GM12892 (cell line): ENCODE measurements at places on chromosomes 12 and 14.

DNA sequence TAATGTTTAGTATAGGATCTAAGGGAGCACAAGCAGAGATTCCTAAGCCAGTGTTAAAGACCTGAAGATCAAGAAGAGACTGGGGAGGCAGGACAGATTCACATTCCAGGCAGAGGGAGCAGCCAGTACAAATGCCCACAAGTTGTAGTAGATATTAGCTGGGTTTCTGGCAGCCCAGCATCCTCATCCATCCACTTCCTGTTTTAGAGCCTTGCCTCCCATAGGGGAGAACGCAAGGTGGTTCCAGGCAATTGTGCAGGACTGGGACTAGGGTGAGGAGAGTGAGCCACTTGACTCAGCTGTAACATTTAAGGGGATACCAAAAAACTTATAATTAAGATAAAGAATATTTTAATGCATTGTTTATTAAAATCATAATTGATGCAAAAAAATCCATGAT, 71.3 kb upstream of the PSMA6 start:
- no peak for DNase-seq

GRCh38 chr14:53537422-53538315, 384.5 kb upstream of the DDHD1 start:
- no peak for DNase-seq

- no peak for DNase-seq
Observed at GRCh38 chr12:29695026-29695425, 88.7 kb downstream of the TMTC1 start.

- no peak for DNase-seq
Observed at GRCh38 chr14:77917491-77918201, 117.7 kb downstream of the ADCK1 start.

- no peak for DNase-seq
Observed at GRCh38 chr12:94165138-94165537, 16.8 kb downstream of the PLXNC1 start.

GRCh38 chr14:100219126-100219785, 19.7 kb upstream of the YY1 start:
- no peak for DNase-seq

DNA sequence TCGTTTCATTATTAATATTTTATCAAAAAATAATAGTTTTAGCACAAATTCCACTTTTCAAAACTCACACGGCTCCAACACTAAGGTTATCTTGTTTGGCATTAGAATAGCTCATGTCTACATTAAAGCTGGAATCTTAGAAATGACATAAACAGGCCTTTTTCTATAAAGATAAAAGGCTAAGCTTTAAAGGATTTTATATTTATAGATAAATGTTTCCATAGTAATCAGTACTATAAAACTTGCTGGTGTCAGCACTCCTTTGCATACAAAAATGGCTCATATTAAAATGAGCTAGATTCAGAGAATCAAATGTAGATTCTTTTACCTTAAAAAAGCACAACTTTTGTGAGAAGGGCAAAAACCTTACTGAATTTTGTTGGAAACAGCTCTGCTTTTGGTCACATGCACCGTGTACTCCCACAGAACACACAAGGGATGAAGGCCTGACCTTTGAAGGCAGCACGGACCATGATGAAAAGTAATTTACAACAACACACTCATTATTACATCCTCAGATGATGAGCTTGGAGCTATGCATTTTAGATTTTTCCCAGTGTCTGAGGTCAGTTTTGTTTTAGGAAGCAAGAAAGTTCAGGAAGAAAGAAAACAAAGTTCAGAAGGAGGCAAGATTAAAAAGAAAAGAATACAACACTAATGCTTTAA, 202.8 kb downstream of the BCAT1 start:
- no peak for DNase-seq

- no peak for DNase-seq
Observed at GRCh38 chr12:2053691-2054090, 904 bp downstream of the CACNA1C start.

GRCh38 chr14:37285220-37285619, 87.5 kb downstream of the MIPOL1 start:
- DNase-seq: no peak

GRCh38 chr12:132243596-132244310, 85.6 kb downstream of the GALNT9 start:
- no peak for DNase-seq

GRCh38 chr12:109719123-109720022, 5.7 kb downstream of the FAM222A start:
- no peak for DNase-seq

- no peak for DNase-seq
Observed at GRCh38 chr12:93108985-93109384, 179.9 kb upstream of the EEA1 start.

- DNase-seq: no peak
Observed at GRCh38 chr12:133203344-133204263, 22.3 kb downstream of the ZNF268 start.

DNA sequence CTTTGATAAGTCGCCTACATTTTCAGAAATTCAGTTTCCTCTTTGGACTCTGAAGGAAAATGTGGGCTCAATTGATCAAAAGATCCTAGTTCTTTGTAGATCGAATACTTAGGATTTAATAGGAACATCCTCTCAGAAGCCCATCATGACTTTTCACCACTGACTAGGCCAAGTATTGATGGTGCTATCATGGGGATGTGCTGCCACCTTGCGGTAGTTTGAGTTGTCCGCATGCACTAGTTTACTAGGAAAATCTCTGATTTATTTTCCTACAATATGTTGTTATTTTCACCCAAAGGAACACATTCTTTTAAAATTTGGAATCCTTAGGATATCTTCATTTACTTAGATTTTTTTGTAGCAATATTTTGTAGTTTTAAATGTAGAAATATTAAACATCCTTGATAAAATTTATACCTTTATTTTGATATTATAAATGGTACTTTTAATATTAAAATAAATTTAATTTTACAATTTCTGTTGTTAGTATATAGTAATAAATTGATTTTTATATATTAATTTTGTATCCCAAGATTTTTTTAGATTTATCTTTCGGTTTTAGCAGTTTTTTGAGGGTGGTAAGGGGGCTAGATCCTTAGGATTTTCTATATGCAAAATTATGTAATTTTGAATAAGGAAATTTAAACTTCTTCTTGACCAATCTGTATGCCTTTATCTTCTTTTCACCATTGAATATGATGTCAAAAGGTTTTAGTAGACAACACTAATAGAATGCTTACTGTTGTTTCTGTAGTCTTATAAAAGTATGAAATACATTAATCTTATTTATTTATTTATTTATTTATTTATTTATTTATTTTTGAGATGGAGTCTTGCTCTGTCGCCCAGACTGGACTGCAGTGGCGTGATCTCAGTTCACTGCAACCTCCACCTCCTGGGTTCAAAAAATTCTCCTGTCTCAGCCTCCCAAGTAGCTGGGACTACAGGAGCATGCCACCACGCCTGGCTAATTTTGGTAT, 52.9 kb upstream of the OR9K2 start:
- DNase-seq: no peak

DNA sequence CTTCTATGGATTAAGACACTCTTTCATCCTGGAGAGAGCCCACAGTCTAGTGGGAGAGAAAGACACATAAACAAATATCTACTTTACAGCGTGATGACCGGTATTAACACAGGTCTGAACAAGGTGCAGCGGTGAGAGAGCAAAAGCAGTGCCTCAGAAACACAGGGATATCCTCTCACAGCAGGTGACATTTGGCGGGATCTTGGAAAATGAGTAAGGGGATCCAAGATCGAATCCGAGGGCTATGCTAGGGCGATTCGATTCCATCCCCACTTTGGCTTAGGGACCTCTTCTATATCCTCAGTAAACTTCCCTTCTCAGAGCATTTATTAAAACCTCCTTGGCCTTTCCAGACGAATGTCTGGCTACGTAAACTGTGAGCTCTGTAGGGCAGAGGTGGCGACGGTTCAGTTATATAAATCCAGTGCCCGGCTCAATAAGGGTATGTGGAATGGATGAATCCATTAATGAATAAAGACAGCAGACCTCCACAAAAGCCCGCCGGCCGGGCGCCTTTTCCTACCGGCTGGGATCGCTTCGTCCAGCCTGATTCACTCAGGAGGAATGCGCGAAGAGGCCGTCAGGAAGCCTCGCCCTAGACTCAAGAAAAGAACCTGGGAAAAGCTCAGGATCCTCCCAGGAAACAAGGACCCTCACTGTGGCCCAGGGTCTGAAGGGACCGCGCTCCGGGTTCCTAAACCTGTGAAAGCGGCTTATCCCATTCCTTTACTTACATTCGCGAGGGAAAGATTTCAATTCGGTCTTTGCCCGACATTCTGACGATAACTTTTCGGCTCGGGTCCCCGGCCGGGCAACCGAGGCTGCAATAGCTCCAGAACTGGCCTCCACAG, 455 bp downstream of the ATP6V1D start:
- DNase-seq: no peak

DNA sequence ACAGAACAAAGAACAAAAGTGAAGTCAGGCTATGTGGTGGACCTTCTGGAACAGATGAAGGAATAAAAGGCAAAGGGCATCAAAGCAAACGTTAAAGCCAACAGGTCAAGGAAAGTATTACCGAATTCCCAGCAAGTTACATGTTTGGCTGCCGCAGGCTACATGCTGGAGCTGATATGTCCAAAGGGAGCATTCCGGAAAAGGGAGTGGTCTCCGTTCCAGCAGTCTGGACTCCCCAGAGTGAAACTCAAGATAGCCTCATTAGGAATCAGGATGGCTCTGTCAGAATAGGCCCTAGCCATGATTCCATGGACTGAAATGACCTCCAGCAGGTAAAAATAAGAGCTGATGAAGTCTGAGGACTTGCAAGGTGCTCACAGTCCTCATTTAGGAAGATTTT, 379.8 kb upstream of the PRICKLE1 start:
- no peak for DNase-seq

DNA sequence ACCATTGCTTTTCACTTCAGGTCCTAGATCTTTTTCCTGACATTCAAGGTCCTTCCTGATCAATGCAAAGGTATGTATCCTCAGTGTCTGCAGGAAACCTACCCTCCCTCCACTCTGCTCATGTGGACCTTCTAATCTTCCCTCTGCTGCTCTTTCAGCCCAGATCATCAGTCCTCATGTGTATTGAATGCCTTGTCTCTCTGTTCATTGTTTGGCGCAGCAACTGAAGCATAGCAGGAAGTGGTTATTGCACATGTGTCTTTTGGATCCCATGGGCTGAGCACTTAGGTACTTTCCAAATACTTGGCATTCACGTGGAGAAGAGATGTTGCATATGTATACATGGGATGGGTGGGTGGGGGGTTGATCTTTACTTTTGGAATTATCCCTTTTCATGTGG, 4.3 kb upstream of the NIN start:
- no peak for DNase-seq

DNA sequence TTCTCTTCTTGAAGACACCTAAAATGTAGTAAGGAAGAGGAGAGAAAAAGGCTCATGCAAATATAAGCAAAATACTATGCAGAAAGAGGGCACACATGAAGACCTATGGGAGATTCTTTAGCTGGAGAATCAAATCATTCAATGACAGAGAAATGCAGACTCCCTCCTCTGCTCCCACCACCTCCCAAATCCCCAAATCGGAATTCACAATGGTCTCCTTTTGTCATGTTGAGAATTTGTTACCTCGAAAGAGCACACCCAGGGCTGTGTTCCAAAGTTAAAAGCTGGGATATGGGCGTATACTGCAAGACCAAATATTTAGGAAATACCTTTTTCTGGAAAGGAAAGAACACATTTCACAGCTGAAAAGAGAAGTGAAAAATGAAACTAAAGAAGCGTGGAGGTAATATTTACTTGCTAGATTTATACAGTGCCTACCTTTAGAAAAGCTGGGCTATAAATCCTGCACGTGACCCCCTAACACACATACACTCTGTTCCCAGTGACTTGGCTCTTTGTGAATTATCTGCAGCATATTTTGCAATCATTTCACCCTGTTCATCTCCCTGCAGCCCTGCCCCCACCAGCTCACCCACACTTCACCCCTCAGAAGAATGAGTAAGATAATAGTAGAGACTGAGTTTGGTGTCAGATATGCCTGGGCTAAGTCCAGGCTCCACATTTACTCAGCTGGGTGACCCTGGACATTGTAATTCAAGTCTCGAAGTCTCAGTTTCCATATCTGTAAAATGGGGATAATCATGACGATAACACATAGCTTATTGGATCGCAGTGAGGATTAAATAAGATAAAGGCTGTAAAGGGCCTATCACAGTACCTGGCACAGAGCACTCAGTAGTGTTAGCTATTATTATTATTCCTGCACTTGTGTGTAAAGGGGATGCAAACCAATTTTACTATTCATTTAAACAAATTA, 2.9 kb upstream of the CACNA1C start:
- DNase-seq: no peak
